A549 treated with CpdA at 1 μM for 4 hours (cell line): ENCODE measurements at places on chromosomes 7 and 10. TPM values are rescaled to one million over a fixed set of nuclear protein-coding genes. Genes with fewer than 3 reads are reported as not detected.

TMEM130 gene
- total RNA-seq = 0.33 to 0.52 TPM (median 0.46 TPM) in 5 replicates

CLCN1 gene
- 0.05 TPM in 1 of 5 replicates, not detected in the others for total RNA-seq

NPFFR1 gene
- not detected in 5 replicates for total RNA-seq

EIF5AL1 gene
- 1.7 to 3.8 TPM (median 2.2 TPM) in 5 replicates for total RNA-seq

ELFN1 gene
- total RNA-seq = 0.30 to 0.57 TPM (median 0.47 TPM) in 5 replicates

R3HCC1L gene
- total RNA-seq = 14.7 to 17.7 TPM (median 15.6 TPM) in 5 replicates

TMEM196 gene
- total RNA-seq = not detected in 5 replicates

WNT8B gene
- total RNA-seq = 0.03 to 0.07 TPM in 2 of 5 replicates, not detected in the others

CPA1 gene
- not detected in 5 replicates for total RNA-seq

SPDYE11 gene
- not detected in 5 replicates for total RNA-seq

DPP6 gene
- total RNA-seq = not detected in 5 replicates

CYP26C1 gene
- total RNA-seq = not detected in 5 replicates
